ENCODE measurements at places on chromosomes 3 and 15.

- no peak for DNase-seq
These were observed 13.2 kb downstream of the IL1RAP start for GRCh38 chr3:190526787-190527762.

- DNase-seq, result no peak
These were observed 268.8 kb downstream of the NR2F2 start for GRCh38 chr15:96599268-96599667.

DNA sequence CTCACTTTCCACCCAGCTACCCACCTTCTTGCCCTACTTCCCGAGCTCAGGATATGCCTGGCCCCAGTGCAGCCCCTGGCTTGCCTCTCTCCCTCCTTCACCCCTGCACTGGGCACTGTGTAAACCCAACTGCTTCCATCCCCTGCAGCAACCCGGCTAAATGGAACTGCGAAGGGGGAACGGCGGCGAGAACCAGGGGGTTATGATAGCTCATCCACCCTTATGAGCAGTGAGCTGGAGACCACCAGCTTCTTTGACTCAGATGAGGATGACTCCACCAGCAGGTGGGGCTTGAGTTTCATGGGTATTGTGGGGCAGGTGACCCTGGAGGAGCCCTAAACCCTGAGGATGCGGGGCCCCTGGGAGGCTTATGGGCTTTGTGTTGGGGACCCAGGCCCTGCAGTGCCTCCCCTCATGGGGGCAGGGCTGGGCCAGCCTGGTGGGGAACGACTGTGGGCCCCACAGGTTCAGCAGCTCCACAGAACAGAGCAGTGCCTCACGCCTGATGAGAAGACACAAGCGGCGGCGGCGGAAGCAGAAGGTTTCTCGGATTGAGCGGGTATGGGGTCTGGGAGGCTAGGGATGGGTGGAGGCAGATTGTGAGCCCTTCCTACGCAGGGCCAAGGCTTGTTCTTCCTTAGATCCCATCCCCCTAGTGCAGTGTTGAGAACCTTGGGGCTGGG lies 9.6 kb downstream of the DVL3 start:
- DNase-seq, result no peak

- DNase-seq, result no peak
These were observed 90.1 kb downstream of the AAGAB start for GRCh38 chr15:67164401-67164791.

GRCh38 chr3:42654331-42655201 lies 1.1 kb downstream of the ZBTB47 start:
- no peak for DNase-seq

GRCh38 chr3:42763021-42763420 lies 10.0 kb downstream of the CCDC13 start:
- no peak for DNase-seq

DNA sequence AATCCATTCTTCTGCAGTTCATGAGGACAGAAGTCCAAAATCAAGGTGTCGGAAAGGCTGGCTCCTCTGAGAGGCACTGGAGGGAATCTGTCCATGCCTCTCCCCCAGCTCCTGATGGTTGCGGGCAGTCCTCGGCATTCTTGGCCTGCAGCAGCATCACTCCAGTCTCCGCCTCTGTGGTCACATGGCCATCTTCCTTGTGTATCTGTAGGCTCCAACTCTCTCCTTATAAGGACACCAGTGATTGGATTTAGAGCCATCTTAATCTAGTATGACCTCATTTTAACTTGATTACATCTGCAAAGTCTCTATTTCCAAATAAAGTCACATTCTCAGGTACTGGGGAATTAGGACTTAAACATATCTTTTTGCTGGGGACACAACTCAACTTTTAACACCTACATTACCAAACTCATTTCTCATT lies 56.0 kb upstream of the FLNB start:
- DNase-seq, result no peak

DNA sequence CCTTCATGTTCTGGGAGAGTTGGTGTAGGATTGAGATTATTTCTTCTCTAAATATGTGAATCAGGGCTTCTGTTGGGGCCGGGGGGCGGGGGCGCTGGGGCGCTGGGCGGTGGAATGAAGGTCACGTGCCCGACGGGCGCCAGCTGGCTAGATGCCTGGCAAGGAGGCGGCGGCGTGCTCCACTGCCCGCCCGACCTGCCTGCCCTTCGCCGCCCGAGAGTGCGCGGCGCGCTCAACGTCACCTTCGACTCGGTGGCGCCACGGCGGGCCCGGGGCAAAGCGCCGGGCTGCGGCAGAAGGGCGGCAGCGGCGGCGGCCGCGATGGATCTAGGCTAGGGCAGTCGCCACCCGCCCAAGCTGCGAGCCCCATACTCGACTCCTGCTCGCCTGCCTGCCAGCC lies 47.0 kb upstream of the LHFPL4 start:
- no peak for DNase-seq
